ENCODE measurements at places on chromosomes 12 and 14.

GRCh38 chr12:94180558-94181296 is 32.4 kb downstream of the PLXNC1 start:
- no peak for DNase-seq

DNA sequence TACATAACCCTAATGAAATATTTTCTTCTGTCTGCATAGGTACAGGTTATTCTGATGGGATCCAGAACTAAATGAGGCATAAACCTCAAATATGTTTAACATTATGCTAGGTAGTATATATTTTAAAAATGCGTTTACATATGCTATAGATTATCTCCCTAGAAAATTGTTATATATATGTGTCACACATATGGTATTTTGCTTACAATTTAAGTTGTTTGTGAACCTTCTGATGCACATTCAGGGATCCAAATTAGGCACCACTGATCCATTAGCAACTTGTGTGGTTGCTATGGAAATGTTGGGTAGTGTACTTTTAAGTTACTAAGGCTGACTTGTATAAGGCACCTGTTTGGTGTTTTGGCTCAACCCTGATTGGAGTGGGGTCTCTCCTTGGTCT is 456.7 kb downstream of the AEBP2 start:
- no peak for DNase-seq

DNA sequence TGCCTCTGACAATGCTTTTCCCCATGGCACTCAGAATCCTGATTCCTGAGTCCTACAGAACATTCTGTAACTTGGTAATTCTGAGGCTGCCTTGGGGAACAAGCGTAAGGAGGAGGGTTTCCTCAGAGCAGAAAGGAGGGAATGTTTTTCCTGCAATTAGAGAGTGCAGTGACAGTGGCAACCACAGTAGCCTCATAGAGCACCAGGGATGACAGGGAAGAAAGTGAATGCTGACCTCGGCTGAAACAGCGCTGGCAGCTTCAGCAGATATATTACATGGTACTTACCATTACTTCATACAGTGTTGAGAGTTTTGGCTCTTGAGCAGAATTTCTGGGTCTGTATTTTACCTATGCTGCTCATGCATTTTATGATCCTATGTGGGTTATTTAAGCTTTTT is 757.1 kb downstream of the NRXN3 start:
- DNase-seq, result no peak

DNA sequence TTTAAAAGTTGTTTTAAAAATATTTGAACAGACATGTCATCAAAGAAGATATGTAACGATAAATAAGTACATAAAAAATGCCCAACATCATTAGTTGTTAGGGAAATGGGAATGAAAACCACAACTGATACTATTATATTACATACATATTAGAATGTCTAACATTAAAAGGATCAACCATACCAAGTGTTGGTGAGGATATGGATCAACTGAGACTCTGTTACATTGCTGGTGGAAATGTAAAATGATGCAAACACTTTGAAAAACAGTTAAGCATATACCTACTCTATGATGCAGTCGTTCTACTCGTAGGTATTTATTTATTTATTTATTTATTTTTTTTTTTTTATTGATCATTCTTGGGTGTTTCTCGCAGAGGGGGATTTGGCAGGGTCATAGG is 149.7 kb downstream of the BRMS1L start:
- DNase-seq, result no peak

- peak; percentile 59 for DNase-seq
These were observed 12.3 kb downstream of the ZFP36L1 start for GRCh38 chr14:68780358-68781160.

DNA sequence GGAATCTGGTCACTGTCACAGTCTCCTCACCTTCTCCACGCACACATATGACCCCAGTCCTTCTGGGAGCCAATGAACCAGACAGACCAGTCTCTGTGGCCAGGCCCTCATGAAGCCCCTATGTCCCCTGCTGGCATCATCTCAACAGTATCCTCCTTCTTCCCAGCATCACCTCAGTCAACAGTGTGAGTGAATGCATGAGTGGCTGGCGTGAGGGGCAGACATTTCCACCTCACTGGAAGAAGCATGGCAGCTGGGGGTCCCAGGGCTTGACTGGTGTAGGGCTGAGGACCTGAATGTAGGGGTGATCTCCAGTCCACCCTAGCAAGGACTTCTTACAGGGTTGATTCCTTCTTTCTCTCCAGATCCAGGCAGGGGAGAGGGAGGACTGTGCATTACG is 1.8 kb downstream of the MAP3K12 start:
- no peak for DNase-seq

- DNase-seq, result no peak
These were observed 85.3 kb downstream of the FBXW8 start for GRCh38 chr12:116996093-116996492.

- no peak for DNase-seq
These were observed 278.5 kb downstream of the ADAMTS20 start for GRCh38 chr12:43273467-43273866.

- no peak for DNase-seq
These were observed 8.7 kb upstream of the EML1 start for GRCh38 chr14:99784508-99784907.

GRCh38 chr14:82999802-83000201 is 1466.1 kb upstream of the SEL1L start:
- DNase-seq, result no peak

- DNase-seq, result peak; percentile 21
These were observed 32.0 kb upstream of the SEL1L start for GRCh38 chr14:81565441-81566290.

DNA sequence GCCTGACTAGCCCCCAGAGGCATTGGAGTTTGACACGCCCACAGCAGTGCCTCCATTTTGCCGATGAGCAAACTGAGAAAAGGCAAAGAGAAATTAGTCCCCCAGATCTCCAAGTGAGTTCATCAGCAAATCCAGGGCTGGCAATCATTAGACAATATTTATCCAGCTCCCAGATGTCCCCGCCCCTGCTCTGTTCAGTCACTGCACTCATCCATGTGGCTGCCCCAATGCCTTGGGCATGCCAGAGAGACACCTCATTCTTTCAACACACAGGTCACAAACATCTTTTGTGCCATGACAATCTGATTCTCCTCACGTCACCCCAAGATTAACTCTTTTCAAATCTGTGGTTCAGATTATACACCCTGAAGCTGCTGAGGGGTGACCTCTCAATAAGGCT is 43.5 kb downstream of the DPF3 start:
- DNase-seq, result no peak

DNA sequence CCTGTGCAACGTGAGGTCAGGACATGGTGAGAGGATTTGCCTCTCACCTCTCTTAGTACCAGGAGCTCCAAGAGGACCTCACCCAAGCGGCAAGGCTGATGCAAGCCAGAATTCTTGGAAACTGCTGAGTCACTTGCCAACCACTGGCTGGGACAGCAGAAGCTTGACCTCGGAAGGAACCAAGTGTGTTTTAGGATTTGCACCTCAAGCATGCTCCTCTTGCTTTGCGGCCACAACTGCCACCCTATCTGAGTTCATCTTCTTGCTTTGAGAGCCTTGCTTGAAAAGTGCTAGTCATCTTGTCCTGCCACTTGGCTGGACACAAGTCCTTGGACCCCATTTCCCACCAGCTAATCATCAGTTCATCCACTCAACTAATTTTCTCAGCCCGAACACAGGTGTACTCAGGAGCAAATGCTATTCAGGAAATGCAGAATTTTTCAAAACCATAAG is 195.8 kb downstream of the SLC25A21 start:
- DNase-seq, result no peak

DNA sequence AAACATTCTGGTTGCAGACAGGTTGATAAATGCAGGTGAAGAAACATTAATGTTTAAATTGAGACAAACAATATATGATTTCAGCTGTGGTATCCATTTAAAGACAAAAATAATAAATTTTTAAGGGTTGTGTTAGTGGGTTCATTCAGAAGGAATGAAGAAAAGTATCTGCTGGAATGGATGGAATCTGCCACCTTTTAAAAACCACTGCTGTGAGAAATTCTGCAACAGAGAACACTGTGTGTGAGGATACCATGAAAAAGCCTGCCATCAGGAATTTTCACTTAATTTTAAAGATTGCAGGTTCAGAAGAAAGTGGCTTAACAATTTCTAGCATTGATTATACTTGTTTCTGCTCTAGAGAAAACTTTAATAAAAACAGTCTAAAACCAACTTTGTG is 184.6 kb upstream of the SOX5 start:
- no peak for DNase-seq

DNA sequence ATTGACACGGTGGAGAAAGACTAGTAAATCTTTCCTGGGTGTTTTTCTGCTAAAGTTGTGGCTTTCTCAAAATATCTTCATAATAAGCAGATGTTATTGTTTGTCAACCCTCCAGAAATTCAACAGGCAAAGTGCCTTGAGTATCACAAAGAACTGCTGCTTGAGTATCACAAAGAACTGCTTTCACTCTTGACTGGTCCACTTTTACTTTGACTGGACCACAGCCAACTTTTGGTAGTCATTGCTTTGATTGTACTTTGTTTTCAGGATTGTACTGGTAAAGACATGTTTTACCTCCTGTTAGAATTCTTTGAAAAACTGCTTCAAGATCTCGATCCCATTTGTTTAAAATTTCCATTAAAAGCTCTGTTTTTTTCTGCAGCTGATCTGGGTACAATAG is 62.6 kb downstream of the PDZRN4 start:
- no peak for DNase-seq

DNA sequence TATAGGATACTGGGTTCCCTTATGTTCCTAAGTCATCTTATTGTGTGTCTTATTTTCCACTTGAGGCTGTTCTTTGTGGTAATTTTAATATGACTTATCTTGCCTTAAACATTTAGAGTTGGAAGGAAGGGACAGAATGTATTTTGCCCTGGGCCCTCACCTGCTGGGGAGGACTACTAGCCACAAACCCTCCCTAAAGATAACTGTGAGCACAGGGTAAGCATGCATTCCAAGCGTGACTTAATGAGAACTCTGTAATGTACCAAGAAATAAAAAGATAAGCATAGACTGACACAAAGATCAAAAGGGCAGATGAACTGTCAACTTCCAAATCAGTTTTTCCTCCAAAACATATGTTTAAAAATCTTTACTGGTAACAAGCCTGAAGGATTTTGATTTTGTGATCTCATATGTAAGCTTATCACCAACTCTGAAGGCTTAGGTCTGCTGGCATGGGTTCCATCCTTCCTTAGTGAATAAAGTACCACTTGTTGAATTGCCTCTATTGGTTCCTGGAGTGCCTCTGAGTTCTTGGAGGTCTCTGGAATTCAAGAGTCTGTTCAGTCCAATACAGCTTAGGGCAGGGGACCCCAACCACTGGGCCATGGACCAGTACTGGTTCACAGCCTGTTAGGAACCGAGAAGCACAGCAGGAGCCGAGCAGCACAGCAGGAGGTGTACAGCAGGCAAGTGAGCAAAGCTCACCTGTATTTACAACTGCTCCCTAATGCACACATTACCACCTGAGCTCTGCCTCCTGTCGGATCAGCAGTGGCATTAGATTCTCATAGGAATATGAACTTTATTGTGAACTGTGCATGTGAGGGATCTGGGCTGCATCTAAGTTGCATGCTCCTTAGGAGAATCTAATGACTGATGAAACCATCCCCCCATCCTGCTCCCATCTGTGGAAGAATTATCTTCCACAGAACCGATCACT is 29.8 kb upstream of the NFYB start:
- no peak for DNase-seq

- DNase-seq, result no peak
These were observed 14.4 kb downstream of the SDSL start for GRCh38 chr12:113436586-113436985.

DNA sequence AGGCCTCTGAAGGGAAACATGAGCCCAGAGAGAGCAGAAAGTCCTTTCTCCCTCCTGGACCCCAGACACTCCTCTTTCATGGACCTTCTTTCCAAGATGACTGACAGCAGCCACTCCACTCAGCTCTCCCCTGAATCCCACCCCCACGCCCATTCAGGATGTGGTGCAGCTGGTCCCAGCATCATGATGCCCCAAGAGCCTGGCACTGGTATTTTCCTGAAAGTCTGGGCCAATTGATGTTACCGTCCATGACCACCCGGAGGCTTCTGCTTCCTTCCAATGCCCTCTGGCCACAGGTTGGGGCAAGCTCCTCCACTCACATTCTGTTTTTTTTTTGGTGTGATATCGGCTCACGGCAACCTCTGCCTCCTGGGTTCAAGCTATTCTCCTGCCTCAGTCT is 112.6 kb downstream of the CALM1 start:
- DNase-seq, result no peak

- DNase-seq, result no peak
These were observed 373.7 kb downstream of the CCDC91 start for GRCh38 chr12:28563936-28564335.

DNA sequence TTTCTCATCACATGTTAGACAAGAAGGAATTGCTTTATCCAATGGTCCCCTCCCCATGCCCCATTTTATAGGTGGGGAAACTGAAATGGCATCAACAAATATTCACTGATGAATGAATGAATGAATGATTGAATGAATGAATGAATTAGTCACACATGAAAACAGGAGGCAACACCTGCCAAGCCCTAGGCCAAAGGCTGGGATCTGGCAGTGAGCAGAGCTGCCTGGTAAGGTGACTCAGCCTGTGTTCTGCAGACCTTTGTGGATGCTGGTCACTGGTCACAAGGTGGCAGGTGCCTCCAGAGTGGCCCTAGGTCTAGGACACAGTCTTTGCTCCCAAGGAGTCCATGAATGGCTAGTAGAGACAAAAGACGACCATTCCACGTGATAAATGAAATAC is 188.4 kb downstream of the RBM19 start:
- no peak for DNase-seq

DNA sequence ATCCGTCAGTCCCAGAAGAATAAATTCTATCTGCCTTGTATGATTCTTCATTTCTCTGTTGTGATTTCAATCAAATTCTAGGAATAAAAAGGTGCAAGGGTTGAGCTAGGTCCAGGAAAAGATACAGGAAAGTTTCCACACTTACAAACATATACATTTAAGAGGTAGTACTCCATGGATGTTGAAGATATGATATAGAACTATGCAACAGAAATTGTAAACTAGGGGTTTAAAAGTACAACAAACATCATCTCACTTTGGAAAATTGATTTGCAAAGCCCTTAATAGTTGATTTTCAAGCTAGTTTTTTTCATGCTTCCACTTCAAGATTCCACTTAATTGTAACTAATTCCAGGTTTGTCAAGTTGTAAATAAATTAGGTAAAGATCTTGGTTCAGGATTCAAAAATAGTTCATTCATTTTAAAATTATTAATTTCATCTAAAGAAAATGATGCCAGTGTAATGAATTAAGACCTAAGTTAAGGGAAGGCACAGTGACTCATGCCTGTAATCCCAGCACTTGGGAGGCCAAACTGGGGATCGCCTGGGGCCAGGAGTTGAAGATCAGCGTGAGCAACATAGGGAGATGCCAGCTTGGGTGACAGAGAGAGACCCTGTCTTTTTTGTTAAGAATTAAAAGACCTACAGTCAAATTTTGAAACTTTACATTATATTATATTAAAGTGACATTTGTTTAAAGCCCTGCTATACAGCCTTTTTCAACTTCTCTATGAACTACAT is at the start of gene OR6C70:
OR6C70 (minus strand) TSS at position 51 of the 742 bp plus-strand sequence; CDS start at position 51, 0 bp downstream.
- DNase-seq, result no peak
